Cardiac septum (tissue), 1 donor: ENCODE measurements at places on chromosomes 2 and 18.

- DNase-seq, result no peak
Measured at GRCh38 chr18:74949611-74950010, 259.3 kb downstream of the PTGR3 start.

DNA sequence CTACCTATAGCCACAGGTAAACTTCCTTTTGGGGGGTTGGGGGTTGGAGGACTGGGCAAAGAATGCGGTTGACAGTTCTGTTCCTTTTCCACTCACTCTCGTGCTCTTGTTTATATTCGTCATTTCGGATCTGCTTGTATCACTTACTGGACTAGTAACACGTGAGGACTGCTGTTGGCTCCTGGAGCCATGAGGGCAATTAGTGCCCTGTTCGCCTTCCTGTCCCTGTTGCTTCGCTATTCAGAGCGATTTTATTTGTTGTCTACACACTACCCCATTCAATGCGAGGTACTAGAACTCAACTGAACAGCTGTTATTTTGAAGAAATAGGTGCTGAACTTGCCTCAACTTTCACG is 1.1 kb downstream of the KCNJ3 start:
- no peak for DNase-seq

- no peak for DNase-seq
Measured at GRCh38 chr2:181041661-181042060, 61.3 kb downstream of the UBE2E3 start.

DNA sequence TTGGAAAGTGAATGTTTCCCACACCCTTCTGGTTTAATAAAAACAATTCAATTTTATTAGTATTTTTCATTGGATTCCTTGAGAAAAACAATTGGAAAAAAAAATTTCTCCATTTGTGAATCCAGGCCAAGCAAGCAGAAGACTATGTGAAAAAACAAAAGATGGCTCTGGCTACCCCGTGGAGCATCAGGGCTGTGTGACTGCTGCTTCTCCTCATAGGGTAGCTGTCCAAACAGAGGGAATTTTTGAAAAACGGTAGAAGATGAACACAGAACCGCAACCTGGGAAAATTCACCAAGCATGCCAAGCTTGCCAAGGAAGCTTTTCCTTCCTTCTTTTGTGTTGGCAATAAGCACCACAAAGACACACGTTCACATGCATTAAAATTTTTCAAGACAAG is 71.3 kb upstream of the ACVR2A start:
- DNase-seq, result no peak

DNA sequence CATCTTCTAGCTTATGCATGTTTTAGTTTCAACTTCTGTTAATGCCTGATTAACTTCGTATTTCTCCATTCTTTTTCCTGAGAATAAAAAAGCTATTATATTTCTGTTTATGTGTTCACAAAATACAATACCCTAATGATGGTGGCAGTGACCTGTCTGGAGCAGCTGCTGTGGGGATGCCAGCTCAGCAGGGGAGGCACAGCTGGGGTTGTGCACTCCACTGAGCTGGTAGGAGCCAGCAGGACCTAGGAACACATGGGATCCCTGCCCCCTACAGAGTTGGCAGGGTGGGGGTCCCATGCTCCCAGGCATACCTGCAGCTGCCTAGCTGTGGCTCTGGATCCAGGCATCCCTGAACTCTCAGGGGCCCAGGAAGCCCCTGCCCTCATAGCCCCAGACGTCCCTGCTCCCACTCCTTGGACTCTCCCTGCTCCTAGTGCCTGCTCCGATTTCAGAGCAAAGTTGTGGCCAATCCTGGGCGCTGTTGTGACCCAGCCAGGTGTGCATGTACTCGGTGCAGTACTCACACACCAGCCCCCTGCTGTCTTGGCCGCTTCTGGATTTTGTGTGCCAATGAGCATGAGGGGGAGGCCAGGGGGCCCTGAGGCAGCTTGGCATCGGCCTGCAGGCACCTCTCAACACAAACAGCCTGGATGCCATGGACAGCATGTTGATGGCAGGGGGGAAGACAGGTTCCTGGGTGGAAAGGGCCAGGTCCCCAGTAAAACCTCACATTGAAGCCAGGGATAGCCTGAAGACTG is 546.0 kb downstream of the ZNF804A start:
- DNase-seq, result no peak

- DNase-seq, result no peak
Measured at GRCh38 chr2:176270100-176270750, 983 bp downstream of the MTX2 start.

DNA sequence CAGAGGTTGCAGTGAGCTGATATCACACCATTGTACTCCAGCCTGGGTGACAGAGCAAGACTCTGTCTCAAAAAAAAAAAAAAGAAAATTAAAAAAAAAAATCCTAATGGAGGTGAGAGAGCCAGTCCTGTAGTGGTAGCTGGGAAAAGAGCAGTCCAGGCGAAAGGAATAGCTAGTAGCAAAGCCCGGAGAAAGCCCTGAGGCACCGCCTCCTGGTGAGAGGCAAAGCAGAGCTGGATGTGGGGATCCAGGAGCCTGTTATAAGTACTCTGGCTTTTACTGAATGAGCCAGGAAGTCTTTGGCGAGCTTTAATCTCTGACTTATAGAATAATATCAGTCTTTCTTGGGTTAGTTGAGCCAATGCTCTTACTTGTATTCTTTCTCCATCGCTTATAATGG is 6.6 kb upstream of the KLHL23 start:
- DNase-seq, result no peak

GRCh38 chr18:23213200-23213599 is 77.9 kb downstream of the CABLES1 start:
- no peak for DNase-seq

- DNase-seq, result no peak
Measured at GRCh38 chr2:232444409-232445148, 11.4 kb upstream of the ALPI start.

DNA sequence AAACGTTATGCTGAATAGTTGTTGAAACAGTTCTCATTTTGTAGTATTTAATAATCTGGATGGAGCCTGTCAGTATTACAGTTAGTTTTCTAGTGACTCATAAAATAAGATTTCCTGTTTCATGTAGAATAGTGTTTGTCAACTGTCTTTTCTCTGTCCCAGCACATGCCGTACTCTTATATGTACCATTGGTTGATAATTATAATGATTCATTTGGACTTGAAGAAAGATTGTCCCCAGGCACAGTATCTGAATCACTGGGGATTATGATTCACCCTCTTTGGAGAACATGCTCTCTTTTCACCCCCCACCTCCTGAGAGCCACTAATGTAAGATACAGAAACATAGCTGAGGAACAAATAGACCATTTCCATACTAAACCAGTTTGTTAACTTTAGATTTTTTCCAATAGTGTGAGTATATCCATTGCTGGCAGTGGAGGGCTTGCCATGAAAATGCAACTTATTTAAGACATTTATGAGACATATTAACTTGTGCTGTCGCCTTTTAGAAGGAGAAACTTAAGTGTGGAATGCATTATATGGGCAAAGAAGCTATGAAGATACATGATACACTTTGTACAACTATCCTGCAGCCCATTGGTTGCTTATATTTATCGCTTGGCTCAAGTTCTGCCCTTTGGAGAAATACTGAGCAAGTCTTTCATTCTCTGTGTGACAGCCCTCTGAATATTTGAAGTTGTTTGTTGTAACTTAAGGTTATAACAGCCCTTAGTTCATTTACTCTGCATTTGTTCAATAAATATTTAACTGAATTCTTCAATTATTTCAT is 12.4 kb downstream of the COPS8 start:
- no peak for DNase-seq

DNA sequence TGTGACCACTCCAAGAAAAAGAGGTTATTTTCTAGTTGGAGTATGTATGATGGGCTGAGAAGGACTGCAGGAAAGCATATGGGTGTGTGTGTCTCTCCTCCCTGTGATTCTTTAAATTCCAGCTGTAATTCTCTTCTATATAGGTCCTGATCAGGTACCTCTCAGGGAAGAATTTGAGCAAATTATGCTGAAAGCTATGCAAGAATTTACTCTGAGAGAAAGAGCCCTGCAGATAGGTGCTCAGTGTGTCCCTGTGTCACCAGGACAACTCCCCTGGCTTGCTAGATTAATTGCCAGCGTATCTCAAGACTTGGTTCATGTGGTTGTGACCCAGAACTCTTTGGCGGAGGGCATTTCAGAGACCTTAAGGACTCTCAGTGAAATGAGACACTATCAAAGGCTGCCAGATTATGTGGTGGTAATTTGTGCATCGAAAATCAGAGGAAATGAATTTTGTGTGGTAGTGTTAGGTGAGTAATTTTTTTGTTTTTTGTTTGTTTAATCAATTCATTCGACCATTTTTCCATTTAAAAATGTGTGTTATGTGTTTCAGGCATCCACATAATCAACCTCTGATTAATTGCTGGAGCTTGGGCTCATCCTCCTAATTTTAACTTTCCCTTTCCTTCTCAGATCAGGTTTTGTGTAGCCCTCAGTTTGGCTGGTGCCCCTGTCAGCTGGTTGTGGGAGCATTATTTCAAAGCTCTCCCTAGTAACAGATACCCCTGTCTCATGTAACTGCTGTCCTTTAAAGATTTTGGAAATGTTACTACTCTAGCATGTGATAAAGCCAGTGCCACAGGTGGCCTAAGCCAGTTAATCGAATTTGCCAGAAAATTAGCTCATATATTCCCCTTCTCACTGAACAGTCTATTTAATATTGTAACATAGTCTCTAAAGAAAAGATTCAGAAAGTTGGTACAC is 150.9 kb downstream of the ESCO1 start:
- no peak for DNase-seq

DNA sequence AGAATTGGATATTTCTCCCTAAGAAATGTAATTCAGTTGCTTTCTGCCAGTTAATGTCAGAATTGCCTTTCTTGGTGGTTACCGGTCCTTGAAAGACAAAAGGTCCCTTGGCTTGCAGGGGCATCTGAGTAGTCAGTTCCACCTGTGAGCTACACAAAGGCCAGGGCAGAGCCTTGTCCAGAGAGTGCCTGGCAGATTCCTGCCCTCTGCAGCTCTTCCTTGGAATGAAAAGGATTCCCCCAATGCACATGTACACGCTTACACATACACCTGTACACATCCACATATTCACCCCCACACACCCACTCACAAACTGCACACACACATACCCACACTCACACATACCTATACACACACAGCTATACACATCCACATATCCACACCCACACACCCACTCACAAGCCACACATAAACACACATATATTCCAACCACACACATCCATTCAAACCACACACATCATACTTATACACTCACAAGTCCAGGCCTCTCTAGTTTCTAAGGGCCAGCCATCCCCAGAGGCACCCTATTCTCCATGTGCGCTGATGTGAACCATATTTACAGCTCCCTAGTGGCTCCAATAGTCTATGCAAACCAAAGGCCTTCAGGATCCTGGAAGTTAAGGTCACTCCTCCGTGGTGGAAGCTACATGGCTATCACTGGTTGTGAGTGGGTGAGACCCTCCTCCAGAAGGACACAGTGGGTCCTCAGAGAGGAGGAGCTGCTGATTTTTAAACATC is 9.6 kb downstream of the CYRIA start:
- no peak for DNase-seq

DNA sequence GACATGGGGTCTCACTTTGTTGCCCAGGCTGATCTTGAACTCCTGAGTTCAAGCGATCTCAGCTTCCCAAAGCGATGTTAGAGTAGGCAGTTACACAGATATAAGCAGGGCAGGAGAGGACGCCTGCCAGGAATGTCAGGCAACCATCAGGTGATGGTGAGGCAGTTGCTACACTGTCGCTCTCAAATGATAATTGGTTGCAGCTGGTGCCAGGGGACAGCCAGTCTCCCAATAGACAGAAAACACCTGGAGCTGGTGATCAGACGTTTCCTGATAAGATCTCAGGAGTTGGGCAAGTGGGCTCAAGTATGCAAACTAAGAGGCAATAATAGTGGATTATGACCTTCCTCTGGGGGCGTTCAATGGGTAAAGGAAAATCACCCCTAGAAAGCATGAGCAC is 163.1 kb upstream of the RGPD4 start:
- no peak for DNase-seq
